ENCODE measurements at places on chromosomes 12 and 14.

- no peak for DNase-seq
These were observed 7.4 kb downstream of the PPP1R13B start for GRCh38 chr14:103840014-103840413.

DNA sequence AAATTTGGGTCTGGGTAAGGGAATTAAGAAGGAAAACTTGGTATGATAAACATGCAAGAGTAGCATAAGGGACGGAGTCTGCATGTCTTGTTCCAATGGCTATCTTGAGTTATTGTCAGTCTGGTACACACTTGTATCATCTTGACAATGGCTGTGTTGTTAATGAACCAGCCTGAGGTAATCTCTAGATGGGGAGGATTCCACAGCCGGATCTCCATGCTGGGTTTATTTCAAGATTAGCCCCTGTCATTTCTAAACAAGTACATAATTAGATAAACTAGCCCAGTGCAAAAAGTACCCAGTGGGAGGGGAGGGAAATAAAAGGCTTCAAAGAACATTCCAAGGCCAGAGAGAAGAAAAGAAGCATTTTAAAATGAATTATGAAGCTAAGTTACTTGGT, 16.5 kb upstream of the CMAS start:
- DNase-seq = no peak

DNA sequence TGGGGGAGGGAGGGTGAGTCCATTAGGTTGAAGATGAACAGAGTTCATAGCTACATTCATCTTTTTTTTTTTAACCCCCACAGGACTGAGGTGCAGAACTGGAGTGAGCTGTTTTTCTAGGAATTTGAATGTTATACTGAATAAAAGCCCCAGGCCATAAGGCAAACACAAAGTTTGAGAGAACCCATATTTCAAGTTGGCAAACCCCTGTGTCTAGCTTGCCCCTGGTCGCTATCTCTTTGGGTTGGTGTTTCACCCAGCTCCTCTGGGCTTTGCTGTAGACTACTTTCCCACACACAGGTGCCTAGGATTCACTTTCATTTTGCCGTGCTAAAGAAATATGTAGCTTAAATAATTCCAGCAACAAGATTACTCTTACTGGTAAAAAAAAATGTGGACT, 5.2 kb upstream of the LMO3 start:
- no peak for DNase-seq

DNA sequence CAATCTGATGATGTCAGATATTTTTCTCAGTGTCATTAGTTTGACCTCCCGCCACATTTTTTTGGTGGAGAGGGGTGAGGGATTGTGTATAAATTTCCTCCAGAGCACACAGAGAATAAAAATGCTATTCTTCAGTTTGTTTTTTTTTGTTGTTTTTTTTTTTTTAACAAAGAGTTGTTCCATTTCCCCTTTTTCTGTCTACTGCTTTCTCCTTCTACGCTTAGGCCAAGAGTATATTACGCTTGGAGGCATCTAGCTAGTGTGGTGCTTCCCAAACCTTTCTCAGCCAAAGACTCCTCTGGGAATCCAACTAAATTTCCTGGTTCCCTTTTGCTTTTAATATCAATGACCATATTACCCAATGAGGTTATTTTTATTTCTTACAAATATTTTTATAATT, 465.6 kb downstream of the ZFP36L1 start:
- no peak for DNase-seq

GRCh38 chr14:67837011-67837624, 17.5 kb downstream of the RAD51B start:
- peak; percentile 80 for DNase-seq

- peak; percentile 45 for DNase-seq
These were observed 1183.7 kb downstream of the AACS start for GRCh38 chr12:126248871-126249403.

- DNase-seq = no peak
These were observed 39.1 kb downstream of the FGD6 start for GRCh38 chr12:95178136-95178535.

DNA sequence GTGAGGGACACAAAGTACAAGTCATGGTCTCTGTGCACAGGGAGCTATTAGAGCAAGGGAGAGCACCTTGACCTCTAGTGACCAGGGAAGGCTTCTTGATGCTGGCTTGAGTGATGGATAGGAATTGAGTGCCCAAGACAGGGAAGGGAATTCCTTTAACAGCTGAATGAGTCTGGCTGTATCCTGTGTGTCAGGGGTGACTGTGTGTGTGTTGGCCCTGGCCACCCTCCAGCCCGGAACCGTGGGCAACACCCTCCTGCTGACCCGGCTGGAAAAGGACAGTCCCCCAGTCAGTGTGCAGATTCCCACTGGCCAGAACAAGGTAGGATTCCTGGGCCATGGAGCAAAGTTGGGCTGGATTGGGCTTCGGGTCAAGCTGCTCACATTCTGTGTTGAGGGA, 5.5 kb upstream of the PFDN5 start:
- peak; percentile 68 for DNase-seq

DNA sequence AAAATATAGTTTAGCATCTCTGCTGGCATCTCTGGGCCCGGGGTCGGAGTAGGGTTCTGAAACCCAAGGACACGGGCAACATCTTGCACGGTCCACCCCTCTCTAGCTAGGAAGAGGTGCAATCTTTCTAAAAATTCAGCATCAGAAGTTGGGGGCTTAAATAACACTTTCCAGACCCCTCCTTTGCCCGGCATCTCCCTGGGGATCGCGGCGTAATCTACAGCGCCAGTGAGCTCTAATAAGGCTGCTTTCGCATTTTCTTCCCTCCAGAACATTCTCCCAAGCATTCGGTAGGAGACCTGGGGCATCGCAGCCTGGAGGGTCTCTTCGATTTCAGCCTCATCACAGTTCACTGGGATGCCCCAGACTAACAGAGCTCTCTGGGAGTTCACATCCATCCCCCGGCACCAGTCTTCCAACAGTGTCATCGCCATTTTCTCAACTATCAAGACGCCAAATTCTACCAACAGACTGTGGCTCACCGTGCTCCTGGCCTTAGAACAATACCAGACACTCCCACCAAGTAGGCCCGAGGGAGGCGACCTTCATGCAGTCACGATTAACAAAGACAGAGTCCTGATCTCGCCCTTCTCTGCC, 880 bp downstream of the PNMA1 start:
- peak; percentile 33 for DNase-seq

DNA sequence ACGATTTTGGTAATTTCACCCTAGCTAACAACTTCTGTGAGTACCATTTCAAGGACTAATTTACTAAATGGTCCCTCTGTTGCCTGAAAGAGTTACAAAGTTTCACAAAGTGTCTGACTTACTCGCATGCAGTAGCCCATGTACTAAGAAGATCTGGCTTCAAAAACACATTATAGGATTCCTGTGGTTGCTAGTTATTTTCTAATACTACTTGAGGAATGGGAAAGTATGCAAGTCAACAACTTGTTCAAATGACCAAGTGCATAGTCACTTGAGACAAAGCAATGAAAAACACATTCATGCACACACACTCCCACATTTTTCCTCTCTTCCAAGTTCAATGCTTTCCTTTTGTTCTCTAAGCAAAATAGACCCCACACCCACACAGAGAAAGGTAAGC, 219.7 kb upstream of the TMPO start:
- no peak for DNase-seq

Data from ACHN (cell line).